ENCODE measurements at places on chromosomes 4 and X. TPM values are rescaled to one million over a fixed set of nuclear protein-coding genes. Genes with fewer than 3 reads are reported as not detected.

STS gene
- 1.6 TPM for total RNA-seq

C4orf54 gene
- not detected for total RNA-seq

GLRA3 gene
- total RNA-seq, result not detected

GC gene
- not detected for total RNA-seq

STAP1 gene
- total RNA-seq, result not detected

TBC1D9 gene
- 41.3 TPM for total RNA-seq

DKK2 gene
- 20.0 TPM for total RNA-seq

FABP2 gene
- total RNA-seq, result not detected

TNIP3 gene
- not detected for total RNA-seq

ATP6AP1 gene
- total RNA-seq, result 89.1 TPM

C4orf50 gene
- under 0.01 TPM for total RNA-seq

NPY2R gene
- not detected for total RNA-seq

CLNK gene
- not detected for total RNA-seq

TMEM31 gene
- 0.39 TPM for total RNA-seq

SLITRK4 gene
- total RNA-seq, result not detected

BST1 gene
- 25.1 TPM for total RNA-seq

FANCB gene
- total RNA-seq, result 5.9 TPM

TTC29 gene
- total RNA-seq, result not detected

SLC35A2 gene
- total RNA-seq, result 20.8 TPM

SFRP2 gene
- 9.8 TPM for total RNA-seq

RAB9B gene
- total RNA-seq, result 0.39 TPM

GRIA3 gene
- not detected for total RNA-seq

LRCH2 gene
- under 0.01 TPM for total RNA-seq

ZCCHC4 gene
- total RNA-seq, result 6.7 TPM

ALB gene
- not detected for total RNA-seq

RENBP gene
- under 0.01 TPM for total RNA-seq

SAGE1 gene
- not detected for total RNA-seq

TMEM128 gene
- 20.6 TPM for total RNA-seq

SCFD2 gene
- total RNA-seq, result 15.7 TPM

Data from placental epithelial cell (primary cell).